ENCODE measurements at places on chromosomes 5 and 9.

GRCh38 chr9:27367175-27367798, 70.3 kb upstream of the EQTN start:
- no peak for DNase-seq

DNA sequence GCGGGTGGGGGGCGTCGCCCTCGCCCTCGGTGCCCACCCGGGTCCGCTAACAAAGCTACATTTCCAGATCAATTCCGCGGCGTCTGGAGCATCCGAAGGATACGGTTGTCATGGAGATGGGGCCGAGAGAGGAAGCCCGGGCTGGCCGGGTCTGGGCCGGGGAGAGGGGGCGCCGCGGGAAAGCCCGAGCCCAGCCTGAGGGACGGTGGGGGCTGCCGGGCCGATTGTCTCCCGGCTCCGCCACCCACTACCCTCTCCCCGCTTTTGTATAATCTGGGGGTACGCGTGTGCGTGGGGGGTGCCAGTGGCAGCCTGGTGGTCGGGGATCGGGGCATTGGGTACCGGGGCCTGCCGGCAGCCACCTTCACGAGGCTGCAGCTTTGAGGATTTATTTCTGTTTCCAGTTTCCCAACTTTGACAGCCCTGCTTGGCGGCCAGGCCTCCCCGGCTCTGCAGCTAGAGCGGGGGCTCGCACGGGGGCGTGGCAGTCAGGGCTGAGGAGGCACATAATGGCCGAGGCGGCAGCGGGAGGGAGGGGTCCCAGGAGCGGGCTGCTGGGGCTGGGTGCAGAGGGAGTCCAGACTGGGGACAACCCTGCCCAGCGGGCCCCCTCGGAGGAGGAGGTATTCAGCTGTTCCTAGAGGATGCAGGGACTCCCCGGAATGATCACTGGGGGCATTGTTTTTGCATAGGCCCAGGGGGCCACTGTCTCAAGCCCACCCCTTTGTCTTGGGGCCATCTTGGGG, 626 bp downstream of the PSD2 start:
- DNase-seq: no peak

DNA sequence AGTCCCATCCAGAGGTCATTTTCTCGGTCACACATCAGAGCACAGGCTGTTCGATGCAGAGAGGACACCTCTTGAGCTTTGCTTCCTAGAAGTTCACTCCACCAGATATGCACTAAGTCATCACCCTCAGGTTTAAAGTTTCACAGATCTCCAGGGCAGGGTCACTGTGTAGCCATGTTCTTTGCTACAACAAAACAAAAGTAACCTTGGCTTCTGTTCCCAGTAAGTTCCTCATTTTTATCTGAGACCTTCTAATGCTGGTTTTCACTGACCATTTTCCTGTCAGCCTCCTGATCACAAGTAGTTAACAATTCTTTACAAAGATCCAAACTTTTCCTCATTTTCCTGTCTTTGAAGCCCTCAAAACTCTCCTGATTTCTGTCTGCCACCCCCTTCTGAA, 97.5 kb upstream of the CTSV start:
- DNase-seq: no peak

DNA sequence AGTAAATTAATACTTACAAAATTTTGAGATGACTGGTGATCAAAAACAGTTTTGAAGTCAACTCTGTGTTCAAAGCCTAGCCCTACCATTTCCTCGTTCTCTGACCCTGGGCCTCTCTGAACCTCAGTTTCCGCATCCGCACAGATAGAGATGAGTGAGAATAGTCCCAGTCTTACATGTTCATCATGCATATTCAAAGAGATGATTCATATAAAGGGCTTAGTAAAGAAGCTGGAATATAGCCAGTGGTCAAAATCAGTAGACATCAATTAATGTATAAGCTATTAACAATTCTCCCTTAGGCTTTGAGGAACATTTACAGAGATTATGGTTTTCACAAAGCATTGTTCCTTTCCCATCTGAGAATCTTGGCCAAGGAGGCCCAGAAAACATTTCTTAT, 250.6 kb downstream of the SPOCK1 start:
- DNase-seq: no peak

DNA sequence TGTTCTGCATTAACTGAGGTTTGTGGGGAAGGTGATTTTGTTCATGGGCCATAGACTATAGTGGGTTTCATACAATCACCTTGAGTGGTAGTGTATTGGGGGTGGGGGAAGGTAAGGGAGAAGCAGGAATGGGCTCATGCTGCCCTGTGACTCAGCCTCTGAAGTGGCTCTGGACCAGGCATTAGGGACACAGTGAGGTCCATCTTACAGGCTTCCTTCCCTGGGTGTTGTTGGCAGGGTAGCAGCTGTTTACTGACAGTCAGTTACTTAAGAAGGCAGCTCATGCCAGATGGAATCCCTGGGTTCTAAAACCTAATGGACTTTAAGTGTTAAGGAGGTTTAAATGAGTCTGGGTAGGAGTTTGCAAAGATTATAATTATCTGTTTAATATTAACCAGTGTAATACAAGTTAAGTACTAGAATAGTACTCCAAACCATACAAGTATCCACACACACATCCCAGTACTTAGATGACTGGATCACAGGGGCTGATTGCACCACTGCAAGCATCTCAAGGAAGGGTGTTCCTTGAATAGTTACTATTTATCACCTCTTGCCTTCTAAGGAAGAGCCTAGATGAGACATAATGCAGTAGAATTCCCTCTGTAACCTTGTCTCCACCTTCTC, 59.3 kb downstream of the CAST start:
- DNase-seq: peak; percentile 81

DNA sequence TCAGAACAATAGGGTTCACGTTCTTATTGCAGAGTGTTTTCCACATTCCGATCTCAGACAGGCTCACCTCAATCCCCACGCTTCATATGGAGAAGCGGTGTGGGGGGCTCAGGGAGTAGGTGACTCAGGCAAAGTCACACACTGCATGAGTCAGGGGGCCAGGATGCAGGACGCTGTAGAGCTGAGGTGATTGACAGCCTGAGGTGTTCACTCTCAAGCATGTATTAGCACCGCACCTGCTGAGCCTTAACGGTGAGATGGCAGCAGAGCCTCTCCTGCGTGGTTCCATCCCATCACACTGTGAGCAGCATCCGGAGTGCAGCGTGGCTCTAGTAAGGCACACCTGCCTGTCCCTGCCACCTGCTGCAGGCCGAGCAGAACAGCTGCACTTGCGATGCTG, 194.0 kb downstream of the IRX2 start:
- no peak for DNase-seq

All from right lung (tissue), 10 donors.